IPS DF 6.9 (cell line): ENCODE measurements at places on chromosomes 11 and 22.

- DNase-seq = no peak
Measured at GRCh38 chr11:106091480-106092123, 14.1 kb downstream of the AASDHPPT start.

- no peak for DNase-seq
Measured at GRCh38 chr11:119047205-119047604, 9.8 kb downstream of the HYOU1 start.

GRCh38 chr11:19398273-19398672 lies 157.5 kb upstream of the E2F8 start:
- DNase-seq = no peak

GRCh38 chr11:27718346-27718862 lies 18.1 kb upstream of the BDNF start:
- no peak for DNase-seq

- DNase-seq = no peak
Measured at GRCh38 chr11:59810911-59811259, 307 bp upstream of the MRPL16 start.

DNA sequence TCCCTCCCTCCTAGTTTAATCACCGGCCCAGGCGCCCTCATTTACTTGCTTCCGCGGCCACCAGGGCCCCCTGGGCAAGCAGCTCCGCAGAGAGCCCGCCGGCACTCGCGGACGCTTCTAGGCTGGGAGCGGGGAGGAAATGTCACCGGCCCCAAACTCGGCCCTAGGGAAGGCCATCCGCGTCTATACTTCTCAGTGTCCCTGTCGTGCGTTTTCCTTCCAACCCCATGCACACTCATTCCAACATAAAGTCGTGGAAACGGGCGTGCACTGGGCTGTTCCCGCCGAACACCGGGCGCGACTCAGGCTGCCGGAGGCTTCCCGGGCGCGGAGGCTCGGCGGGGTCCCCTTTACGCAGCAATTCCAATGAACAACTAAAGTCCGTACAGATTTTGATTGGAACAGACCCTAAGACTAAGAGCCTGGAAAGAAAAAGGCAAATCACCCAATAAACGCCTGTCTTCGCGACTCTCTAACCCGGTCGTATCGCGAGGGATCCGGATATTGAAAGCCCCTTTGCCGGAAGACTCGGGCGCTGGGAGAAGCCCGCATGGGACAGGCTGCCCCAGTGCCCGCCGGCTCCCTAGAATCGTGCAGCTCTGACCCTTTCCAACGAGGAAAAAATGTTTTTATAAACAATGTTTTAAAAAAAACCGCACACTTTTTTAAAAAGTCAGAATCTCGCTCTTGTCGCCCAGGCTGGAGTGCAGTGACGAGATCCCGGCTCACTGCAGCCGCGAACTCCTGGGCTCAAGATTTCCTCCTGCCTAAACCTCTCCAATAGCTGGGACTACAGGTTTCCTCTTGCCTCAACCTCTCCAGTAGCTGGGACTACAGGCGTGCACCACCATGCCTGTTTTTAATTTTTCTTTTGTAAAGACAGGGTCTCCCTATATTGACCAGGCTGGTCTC lies 1.3 kb upstream of the BARX2 start:
- no peak for DNase-seq

GRCh38 chr11:65502555-65503367 lies 3.9 kb downstream of the MALAT1 start:
- no peak for DNase-seq
